ENCODE measurements at places on chromosomes 6 and 20. TPM values are rescaled to one million over a fixed set of nuclear protein-coding genes. Genes with fewer than 3 reads are reported as not detected.

DNA sequence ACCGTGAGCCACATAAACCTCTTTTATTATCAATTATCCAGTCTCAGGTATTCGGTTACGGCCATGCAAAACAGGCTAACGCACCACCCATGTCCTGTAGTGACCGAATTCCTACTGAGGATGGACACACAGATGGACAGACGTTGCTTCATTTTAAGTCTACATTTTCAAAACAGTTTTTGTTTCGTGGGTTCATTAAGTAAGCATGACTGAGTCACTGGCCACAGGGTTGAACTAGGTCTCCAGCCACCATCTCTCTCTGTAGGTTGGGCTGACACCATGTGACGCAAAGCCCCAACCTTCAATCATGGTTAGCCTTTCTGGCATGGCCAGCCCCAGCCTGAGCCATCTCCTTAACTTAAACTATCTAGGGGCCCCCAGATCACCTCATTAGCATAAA is 110.0 kb upstream of the SLC22A23 start:
- DNase-seq = peak; percentile 64

DNA sequence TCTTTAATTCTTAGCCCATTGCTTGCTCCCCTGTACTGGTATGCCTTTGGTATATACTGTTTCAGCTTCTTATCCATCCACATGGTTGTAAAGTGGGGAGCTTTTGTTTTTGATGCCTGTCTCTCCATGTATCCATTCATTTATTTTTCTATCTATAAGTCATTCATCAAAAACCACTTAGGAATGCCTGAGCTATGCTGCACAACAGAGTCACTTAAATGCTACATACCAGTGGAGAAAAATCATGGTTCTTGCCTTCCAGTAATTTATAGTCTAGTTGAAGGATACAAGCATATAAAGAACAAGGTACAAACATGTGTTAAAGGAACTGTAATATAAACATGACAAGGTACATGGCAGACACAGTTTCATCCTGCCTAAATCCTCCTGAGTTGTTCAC is 347.3 kb downstream of the NRN1 start:
- DNase-seq = no peak

DNA sequence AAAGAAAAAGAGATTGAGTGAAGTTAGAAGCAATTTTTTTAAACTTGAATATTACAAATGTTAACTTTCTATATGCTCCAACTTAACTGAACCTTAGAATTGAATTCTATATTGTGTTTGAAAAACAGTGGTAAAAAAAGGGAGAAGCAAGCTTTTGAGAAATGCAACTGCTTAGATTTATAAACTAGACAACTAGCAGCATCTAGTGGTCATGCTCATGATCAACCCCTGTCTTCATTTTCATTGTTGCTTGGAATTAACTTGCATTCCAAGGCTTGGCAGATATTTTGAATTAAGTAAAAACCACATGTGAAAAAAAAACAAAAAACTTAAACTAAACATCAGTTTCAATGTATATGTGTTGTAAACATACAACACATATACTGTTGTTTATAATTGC is 113.1 kb downstream of the C6orf58 start:
- peak; percentile 13 for DNase-seq

- DNase-seq = no peak
Measured at GRCh38 chr6:3244003-3244831, 14.5 kb upstream of the PSMG4 start.

DNA sequence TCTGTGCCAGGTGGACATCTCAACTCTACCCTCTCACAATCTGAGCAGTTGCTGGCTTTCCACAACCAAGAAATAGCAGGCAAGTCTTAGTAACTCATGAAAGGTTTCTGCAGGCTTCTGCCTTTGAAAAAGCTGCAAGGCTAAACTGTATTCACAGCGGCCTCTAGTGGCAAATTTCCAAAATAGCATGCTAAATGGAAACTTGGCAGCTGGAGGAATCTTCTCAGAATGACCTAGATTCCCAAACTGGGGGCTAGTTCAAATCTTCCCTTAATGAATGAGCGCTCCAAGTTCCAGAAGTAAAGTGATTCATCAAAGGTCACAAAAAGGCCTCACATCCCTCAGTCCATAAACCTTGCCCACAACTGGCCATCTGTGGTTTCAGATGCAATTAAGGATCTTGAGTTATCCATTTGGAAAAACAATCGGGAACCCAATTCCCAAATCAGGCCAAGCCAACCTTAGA is 11.9 kb upstream of the CPNE5 start:
- DNase-seq = peak; percentile 72

DNA sequence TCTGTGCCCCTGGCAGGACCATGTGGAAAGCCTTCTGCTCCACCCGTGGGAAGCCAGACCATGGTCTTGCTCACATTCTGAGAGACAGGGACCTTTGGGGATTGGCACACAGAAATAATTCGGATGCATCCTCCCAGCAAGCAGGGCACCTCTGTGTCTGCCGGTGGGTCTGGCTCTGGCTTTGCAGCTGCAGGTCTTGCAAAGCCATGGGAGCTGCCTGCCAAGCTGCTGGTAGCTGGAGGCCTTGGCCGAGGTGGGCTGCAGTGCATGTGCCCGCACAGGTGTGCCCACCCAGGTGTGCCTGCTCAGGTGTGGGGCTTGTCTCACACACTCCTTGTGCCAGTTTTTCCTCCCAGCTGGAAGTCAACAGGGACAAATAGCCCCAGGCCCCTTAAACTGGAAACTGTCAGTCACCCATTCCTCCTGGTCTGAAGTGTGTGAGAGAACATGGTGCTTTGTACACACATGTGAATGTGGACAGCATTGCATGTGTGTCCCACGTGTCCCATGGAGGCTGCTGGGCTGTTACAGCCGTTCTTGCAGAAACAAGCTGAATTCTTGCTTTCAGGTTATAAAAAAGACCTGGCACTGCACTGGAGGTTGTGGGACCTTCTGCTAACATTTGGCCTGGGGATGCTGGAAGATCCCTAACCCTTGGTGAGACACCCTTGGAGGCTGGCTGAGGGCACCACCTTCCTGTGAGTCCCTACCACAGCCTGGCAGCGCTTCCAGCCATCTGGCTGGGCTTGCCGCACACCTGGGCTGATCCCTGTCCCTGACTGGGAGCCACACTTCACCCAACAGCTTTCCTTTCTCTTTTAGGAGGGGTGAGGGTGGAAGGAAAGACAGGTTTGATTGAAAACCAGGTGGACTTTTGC is 54.9 kb upstream of the SMOC2 start:
- DNase-seq = no peak

GRCh38 chr20:8424010-8424409 is 291.9 kb downstream of the PLCB1 start:
- DNase-seq = peak; percentile 72

DNA sequence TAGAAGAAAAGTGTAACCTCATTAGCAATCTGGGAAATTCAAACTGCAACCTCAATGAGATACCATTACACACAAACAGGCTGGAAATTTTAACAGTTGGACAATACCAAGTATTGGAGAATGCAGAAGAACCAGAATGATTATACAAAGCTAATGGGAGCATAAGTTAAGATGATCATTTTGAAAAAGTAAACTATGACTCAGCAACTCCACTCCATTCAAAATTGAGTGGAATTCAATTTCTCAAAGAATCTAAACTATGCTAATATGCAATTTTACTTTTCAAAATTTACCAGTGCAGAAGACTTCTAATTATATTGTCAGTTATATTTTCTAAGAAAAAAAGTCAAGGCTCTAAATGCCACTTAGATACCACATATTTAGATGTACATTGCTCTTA is 17.2 kb downstream of the GPLD1 start:
- no peak for DNase-seq

DNA sequence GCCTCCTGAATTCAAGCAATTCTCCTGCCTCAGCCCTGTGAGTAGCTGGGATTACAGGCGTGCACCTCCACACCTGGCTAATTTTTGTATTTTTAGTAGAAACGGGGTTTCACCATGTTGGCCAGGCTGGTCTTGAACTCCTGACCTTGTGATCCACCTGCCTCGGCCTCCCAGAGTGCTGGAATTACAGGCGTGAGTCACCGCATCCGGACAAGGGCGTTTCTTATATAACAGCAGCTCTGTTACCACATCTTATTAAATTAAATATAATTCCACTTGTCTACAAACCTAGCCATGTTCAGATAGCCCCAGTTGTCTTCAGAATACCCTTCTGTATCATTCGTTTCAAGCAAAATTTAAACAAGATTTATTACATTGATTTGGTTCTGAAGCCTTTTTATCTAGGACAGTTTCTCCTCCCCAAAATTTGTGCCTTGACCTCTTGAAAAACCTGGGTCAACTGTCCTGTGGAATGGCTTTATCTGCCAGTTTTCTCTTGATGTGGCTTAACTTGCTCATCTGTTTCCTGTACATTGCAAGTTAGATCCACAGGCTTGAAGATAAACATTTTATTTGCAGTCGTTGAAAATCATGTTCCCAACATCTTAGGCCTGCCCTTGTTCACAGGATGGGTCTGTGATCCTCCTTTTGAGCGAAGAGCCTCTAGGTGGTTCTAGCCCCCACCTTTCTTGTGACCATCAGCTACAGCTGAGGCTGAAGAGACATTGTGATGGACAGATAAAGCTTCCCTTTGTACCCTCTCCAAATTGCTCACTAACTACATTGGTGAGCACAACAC is 132.2 kb downstream of the ARID1B start:
- DNase-seq = no peak

The SMPDL3A gene
- total RNA-seq = 3.4 TPM

The STMND1 gene
- total RNA-seq = not detected

The HRH3 gene
- not detected for total RNA-seq

Measured in RPMI7951 (cell line).